ENCODE measurements at places on chromosomes 7 and 10.

DNA sequence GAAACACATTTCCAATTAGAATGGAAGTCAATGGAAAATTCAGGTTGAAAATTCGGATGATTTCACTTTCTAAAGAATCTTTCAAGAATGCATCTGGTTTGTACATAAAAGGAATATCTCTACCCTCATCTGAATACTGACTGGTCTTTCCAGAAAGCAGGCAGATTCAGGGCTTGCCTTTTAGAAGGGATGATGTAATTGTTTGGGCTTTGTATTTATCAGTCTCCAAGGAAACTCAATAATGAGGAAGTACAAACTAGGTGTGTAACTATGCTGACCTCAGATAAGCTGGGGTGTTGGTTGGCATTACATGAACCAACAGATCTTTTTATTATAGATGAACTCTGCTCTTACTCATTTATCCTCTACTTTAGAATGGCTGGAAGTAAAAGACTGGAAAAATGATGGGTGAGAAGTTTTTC, 24.1 kb downstream of the PDLIM1 start:
- peak; percentile 62 for DNase-seq

GRCh38 chr10:15491856-15492642, 121.0 kb upstream of the FAM171A1 start:
- no peak for DNase-seq

DNA sequence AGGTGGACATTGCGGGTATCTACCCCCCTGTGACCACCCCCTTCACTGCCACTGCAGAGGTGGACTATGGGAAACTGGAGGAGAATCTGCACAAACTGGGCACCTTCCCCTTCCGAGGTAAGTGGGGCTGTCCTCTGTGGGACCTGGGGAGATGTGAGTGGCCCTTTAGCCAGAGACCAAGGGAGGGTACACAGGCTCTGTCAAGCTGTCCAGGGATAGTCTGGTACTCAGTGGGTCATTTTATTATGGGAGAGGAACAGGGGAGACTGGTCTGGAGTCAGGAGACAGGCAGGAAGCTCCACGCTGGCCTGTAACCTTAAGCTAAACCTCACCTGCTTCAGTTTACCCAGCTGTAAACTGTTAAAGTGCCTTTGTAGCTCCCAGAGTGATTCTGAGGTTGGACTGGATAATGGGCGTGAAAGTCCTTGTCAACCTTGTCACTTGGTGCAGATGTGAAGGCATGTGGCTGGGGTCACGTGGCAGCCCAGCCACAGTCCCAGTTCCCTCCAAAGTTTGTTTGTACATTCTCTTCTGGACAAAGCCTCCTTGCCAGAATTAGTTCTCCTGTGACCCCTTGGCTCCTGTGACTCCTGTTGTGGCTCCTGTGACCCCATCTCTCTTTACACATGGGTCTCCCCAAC, 729 bp downstream of the HOGA1 start:
- DNase-seq, result no peak

DNA sequence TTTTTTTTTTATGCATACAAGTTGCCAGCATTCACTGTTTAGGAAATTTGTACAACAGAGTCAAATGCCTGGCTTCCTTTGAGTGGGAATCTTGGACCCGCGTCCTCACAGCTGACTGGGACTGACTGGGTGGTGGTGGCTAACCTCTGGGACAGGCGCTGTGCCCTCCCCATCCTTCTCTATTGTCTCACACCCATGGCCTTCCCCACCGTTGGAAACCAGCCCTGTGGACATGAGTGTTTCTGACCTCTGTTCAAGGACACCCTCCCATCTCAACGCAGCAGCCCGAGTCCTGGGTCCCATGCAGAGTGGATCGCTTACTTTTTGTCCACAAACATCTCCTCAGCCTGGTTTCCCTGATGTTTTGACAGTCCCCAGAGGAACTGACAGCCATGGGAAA, 125.1 kb upstream of the PPIF start:
- DNase-seq, result no peak

- no peak for DNase-seq
Measured at GRCh38 chr10:72615970-72616369, 9.9 kb downstream of the MICU1 start.

DNA sequence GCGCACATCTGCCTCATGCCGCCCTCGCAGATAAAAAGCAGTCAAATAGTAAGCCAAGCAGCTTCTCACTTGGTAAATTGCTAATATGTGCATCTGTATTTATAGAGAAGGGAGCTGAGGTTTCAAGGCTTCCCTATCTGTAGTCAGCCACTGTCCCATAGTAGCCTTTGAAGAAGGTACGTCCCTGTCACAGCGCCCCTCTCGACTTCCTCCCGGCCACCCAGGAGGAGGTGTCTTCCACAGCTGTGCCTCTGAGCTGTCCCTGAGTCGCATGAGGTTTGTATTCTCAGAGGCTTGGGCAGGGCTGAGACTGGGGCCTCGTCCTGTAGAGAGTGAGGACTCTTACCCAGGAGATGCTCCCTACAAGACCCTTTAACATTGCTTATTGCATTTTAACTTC, 49.0 kb downstream of the SPOCK2 start:
- DNase-seq, result no peak

- DNase-seq, result no peak
Measured at GRCh38 chr10:97434055-97434454, 8.1 kb downstream of the PGAM1 start.

- no peak for DNase-seq
Measured at GRCh38 chr7:33707427-33707826, 197.9 kb upstream of the BMPER start.

DNA sequence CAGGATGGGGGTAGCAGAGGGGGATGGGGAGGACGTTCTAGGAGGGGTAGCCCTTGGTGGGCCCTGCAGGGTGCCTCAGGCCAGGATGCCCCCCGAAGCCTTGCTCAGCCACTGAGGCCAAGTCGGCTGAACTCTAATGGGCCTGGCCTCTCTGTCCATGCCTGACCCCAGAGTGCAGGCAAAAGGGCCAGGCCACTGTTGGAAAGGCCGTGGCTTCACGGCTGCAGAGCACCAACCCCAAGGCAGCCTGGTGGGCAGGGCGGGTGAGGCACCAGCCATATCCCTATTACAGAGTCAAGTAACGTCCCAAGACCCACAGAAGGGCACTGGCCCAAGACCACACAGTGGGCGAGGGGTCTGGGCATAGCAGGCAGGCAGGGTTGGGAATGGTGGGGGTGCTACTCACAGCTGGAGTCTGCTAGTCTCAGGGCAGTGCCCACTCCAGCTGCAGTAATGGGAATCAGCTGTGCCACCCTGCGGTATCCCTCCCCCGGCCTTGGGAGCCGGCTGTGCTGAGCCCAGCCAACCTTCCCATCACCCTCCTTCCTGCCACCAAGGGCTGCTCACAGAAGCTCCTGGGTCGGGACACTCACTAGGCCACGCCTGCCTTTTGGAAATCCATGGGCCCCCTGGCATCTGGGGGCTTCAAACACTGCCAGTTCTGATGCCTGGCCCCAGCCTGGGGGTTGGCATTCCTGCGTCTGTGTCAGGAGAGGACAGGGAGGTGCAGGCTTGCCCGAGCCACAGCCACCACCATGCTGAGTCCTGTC, 4.0 kb upstream of the LFNG start:
- DNase-seq, result no peak

- no peak for DNase-seq
Measured at GRCh38 chr10:538895-539294, 150.6 kb downstream of the DIP2C start.

DNA sequence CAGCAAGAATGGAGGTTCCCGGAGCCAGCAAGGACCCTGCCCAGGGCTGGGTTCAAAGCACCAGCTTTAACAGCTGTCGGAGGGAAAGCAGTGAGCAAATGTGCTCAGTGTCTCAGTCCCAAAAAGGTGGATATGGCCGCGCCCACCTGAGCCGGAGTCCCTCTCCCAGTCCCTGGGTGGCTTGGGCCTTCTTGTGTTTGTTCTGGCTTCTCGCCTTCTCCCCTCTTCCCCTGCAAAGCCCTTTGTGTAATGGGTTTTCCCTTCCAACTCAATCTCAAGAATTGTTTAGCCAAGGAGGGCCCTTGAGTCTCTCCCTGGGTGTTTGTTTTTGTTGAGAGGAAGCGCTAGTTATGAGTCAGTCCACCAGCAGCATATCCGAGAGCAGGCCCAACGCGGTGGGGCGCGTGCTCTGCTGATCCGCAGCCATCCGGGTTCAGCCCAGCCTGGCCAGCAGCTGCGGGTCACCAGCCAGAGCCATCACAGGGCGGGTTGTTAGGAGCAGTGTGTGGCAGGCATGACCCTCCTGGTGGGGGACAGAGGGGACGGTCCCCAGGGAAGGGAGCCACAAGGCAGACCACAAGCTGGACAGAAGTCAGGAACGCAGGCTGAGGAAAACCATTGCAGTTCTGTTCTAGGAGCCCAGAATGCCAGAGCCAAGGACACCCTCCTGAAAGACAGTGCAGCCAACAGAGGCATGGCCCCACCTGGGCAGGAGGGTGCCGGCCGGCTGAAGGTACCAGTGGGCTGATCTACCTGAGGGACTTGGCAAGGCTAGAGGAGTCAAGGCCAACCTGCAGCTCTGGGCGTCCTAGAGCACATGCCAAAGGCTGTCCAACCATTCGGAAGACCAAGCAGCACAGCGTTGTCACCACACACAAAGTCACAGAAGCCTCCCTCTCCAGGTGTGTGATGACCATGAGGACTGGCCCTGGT, 21.3 kb downstream of the CALML3 start:
- no peak for DNase-seq

DNA sequence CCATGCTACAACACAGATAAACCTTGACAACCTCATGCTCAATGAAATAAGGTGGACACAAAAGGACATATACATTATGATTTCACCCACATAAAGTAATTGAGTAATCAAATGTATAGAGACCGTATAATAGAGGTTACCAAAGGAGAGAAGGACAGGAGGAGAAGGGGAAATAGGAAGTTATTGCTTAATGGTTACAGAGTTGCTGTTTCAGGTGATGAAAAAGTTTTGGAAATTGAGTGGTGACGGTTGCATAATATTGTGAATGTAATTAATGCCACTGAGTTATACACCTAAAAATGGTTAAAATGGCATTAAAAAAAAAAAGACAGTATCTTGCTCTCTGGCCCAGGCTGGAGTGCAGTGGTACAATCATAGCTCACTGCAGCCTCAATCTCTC, 1.5 kb upstream of the OGDH start:
- peak; percentile 33 for DNase-seq

DNA sequence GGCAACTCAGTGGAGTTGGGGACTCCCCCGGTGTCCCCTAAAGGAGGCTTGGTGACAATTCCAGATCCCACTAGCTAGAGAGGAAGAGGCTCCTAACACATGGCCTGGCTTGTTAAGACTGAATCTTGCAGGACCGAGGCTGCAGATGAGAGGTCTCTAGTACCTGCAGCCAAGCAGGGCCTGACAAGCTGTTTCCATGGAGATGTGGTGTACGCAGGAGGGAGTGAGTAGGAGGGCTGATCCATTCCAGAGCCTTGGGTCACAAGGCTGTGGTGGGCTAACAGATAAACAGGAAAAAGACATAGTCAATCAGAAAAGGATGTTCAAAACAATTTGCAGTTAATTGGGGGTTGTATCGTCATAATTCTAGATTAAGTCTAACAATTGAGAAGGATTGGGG, 77.3 kb upstream of the MKLN1 start:
- DNase-seq, result no peak

DNA sequence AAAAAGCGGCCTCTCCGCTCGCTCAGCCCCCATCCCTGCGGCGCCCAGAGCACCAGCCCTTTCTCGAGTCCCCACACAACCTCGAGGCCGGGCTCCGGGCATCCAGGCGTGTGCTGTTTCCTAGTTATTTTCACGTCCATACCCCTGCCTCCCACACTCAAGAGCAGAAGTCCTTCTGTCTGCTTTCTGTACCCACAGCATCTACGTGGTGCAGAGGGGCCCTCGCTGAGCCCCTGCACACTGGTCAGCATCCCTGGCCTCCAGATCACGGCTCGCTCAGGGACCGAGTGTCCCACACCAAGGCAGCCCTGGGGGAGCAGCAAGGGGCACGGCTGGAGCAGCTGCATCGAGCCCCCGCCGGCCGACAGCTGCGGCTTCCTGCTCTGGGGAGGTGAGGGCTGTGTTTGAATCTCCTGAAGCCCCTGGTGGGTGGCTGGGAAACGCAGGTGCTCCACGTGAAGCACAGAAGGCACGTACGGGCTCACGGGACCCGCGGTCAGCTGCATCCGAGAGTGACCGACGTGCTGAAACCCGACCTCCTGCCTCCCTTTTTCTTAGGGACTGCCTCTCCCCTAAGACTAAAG, 333.1 kb downstream of the DNAJB6 start:
- DNase-seq, result no peak

GRCh38 chr7:159144758-159145489, at the start of gene VIPR2:
Gene VIPR2, minus strand, starts transcription at chr7:159144867. Its CDS starts 96 bp downstream, at chr7:159144771.
- no peak for DNase-seq

- DNase-seq, result no peak
Measured at GRCh38 chr7:130853503-130854279, 119.7 kb upstream of the KLF14 start.

- no peak for DNase-seq
Measured at GRCh38 chr7:91041141-91041540, 223.1 kb upstream of the FZD1 start.

Data from GF-D8 (cell line).